ENCODE measurements at places on chromosomes 2 and 18.

DNA sequence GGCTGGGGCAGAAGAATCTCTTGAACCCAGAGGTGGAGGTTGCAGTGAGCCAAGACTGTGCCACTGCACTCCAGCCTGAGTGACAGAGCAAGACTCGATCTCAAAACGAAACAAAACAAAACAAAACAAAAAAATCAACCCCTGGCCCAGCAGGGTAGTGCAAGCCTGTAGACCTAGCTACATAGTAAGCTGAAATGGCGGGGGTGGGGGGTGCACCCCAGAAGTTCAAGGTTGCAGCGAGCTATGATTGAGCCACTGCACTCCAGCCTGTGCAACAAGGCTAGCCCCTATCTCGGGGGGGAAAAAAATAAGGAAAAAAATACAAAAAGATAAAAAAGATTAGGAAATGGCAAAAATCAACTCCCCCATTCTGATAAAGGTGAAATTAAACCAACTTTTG lies 6.4 kb downstream of the ATL2 start:
- no peak for DNase-seq

DNA sequence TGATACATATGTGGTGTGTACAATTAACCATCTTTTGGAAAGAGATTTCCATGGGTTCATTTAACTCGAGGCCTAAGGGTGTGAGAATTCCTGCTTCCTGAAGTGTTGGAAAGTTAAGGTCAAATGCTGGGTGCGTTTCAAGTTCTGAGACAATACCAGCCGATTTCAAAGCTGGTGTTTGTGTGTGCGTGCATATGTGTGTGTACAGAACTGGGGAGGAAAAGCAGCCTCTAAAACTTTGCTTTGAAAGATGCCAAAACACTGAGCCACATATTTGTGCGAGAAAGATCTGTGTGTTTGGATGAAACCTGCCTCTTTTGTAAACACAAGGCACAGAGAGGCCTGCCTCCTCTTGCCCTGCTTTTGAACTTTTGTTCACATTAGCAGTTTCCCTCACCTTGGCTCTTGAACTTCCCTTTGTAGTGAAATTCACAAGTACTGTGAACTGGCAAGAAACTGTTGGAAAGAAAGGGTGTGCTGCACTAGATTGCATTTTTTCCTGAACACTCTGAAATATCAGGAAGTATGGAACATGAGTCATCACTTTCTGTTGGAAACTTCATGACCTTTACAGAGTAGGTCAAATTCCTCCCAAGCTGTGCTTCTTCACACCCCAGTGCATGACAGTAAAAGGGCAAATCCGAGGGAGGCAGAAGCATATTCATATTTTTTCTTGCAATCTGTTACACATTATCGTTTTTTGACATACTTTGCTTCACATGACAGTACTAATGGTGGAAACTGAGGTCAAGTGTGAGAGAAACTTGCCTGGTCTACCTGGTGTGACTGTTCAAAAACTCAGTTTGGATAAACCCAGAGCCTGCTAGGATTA lies 20.0 kb upstream of the CAVIN2 start:
- no peak for DNase-seq

GRCh38 chr2:866009-866680 lies 84.5 kb upstream of the SNTG2 start:
- no peak for DNase-seq

GRCh38 chr2:143030127-143030526 lies 99.1 kb upstream of the ARHGAP15 start:
- DNase-seq: no peak

DNA sequence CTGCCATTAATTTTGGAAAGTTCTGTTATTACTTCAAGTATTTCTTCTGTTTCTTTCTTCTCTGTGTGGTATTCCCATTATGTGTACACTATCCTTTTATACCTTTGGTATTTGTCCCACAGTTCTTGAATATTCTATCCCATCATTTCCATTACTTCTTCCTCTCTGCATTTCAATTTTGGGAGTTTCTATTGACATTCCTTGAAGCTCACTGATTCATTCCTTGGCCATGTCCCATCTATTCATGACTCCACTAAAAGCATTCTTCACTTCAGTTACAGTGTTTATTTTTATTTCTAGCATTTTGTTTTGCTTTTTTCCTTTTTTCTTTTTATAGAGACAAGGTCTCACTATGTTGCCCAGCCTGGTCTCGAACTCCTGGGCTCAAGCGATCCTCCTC lies 30.3 kb downstream of the PROC start:
- DNase-seq: no peak

DNA sequence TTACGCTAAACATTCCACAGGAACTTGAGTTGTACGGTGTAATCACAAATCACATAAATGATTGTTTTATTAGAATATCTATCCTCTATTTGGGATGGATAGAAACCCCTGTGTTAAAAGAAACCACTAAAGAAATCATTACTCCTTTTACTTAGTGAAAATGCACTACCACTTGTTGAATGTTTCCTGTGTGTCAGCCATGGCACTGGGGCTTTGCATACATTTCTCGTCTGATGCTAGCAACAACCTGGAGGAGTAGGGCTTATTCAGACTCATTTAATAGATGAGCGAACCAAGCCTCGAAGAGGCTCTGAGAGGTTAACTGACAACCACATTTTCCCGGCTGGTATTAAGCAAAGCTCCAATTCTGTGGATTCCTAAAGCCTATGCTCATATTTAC lies 60.5 kb upstream of the PELI1 start:
- DNase-seq: no peak

- no peak for DNase-seq
Observed at GRCh38 chr2:24489465-24490180, 1.4 kb upstream of the NCOA1 start.

- no peak for DNase-seq
Observed at GRCh38 chr18:45890606-45891005, 65.1 kb downstream of the SIGLEC15 start.

GRCh38 chr2:191845248-191845715 lies 1.6 kb downstream of the CAVIN2 start:
- no peak for DNase-seq

GRCh38 chr2:125567100-125567499 lies 1088.9 kb upstream of the GYPC start:
- no peak for DNase-seq

DNA sequence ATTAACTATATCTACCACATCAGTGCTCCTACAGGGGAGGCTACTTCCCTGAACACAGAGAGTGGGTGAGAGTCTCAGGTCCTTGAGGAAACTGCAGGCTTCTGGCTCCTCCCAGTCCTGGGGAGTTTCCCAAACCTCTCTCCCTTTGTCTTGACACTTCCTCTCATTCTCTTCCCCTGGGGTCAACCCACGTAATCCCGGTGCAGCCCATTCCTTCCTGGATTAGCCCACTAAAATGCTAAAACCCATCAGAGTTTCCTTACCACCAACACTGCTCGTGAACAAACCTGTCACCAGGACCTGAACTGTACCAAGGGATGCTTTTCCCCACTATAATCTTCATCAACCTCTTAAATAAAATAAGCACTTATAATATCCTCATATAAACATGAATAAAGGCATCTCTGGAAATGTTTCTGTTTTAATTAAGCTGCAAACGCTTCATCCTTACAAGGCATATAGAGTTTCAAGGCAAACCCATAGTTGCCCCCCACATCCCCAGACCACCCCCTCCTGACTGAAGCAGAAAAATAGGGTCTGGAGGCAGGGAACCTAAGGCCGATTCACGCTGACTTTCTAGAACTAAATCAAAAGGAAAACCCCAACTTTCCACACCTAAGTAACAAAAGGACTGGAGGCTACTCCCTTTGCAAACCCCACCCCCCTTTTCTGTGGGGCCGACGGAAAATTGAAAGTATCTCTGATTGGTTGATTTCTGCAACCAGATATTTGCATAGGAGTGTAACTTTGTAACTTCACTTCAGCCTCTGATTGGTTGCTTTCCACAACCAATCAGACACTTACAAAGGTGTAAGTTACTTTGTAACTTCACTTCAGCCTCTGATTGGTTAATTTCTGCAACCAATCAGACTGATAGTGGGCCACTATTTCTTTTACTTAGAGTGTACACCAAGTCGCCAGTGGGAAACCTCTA lies 19.0 kb downstream of the TMSB10 start:
- DNase-seq: no peak

DNA sequence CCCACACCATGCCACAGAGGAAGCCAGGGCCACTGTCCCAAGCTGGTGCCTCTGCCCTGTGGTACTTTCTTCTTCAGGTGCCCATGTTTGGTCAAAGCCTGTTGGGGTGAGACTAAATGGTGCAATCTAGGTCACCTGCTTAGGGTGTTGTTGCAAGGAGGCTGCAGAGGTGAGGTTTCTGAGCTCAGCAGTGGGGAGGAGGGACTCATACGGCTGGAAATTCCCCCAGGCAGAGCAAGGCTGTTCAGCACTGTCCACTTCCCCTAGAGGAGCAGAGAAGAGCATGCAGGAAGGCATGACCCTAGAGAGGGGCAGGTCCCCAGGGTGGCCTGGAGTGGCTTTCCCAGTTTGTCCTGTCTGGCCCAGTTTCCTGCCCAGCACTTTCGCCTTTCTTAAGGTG lies 211.0 kb downstream of the HAUS1 start:
- DNase-seq: no peak

DNA sequence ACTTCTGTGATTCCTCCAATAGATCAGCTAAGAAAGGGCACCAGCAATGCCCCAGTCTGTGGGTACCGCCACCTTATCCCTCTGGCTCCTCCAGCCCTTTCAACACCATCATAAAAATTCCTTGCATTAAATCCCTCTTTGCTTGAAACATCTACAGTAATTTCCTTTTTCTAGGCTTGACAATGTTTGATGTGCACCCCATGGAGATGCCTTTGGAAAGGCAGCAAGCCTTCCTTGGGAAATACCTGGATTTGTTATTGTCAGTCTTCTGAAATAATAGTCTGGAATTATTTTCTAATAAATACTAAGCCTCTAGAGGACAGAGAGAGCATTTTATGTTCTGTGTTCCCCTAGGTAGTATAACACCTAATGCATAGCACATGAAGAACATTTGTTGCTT lies 46.1 kb downstream of the NCKAP5 start:
- DNase-seq: no peak

- no peak for DNase-seq
Observed at GRCh38 chr2:112108178-112108832, 29.9 kb upstream of the FBLN7 start.

DNA sequence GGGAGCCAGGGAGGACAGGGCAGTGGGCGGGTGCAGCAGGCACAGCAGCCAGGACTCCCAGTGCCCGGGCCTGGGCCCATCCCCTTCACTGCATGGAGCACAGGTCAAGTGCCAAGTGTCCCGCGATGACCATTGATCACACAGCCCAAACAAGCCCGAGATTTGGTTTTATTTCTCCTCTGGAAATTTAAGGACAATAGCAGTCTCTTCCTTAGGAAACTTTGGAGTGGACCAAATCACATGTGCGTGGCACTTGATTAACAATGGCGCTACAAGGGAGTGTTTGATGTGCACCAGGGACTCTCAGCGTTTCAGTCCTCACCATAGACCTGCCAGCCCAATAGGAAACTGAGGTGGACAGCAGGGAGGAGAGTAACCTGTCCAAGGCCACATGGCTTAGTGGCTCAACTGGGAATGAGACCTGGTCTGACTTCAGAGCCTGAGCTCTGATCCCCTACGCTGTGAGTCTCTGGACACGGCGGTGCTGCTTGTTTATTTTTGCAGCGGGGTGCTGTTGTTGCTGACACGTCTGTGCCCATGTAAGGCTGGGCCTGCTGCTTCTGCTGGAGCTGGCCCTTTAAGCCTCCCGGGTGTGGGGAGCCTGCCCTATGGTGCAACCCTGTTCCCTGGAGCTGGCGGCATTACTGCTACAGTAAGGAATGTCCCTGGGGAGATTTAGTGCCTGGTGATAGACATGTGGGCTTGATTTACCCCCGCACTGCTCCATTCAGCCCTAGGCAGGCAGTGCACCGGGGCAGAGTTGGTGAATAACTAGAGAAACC lies 194.2 kb downstream of the INHBB start:
- peak; percentile 35 for DNase-seq

DNA sequence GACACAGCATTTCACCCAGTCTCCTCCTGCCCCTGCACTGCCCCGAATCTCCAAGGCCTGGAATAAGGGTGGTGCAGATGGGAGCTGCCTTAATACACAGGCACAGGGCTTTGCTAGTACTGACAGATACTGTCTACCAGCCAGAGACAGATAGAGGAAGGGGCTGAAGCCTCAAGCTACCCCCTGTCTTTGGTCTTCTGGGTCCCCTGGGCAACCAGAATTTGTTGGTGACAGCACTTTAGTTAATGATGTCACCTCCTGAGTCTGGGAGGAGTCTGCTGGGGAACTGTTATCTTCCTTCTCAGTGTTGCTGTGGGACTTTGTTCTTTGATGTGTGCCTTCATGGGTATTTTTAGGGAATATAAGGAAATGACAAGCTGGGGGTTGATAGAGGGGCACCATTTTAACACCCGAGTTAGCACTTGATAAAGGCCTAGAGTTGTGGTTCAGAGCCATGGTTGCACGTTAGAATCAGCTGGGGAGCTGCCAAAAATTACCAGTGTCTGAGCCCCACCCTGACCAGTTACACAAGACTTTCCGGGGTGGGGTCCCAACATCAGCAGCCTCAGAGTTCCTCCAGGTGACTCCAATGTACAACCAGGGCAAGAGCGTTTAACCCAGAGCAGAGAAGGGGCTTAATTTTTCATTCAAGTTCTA lies 136.8 kb downstream of the SMAD7 start:
- DNase-seq: no peak

- DNase-seq: no peak
Observed at GRCh38 chr2:165952741-165953211, 800 bp downstream of the TTC21B start.
